Dermis blood vessel endothelial cell (primary cell): ENCODE measurements at places on chromosomes 16 and 17. TPM values are rescaled to one million over a fixed set of nuclear protein-coding genes. Genes with fewer than 3 reads are reported as not detected.

The SMIM5 gene
- 0.09 TPM in 1 of 2 replicates, not detected in the other for total RNA-seq

The TERB1 gene
- 0.17 TPM in 1 of 2 replicates, not detected in the other for total RNA-seq

The SLFN13 gene
- total RNA-seq: 3.2 and 5.8 TPM in 2 replicates

The DNASE1L2 gene
- 0.51 and 0.56 TPM in 2 replicates for total RNA-seq

The GOSR2 gene
- 41.9 and 46.6 TPM in 2 replicates for total RNA-seq

The CCL8 gene
- total RNA-seq: 0.05 and 0.17 TPM in 2 replicates

The KRTAP4-6 gene
- total RNA-seq: 0.19 TPM in 1 of 2 replicates, not detected in the other

The PMP22 gene
- 23.3 and 32.2 TPM in 2 replicates for total RNA-seq

The MLLT6 gene
- total RNA-seq: 23.9 and 25.9 TPM in 2 replicates

The CASKIN2 gene
- total RNA-seq: 12.1 and 30.4 TPM in 2 replicates

The TP53TG3 gene
- not detected in 2 replicates for total RNA-seq

The TPSB2 gene
- not detected in 2 replicates for total RNA-seq
